ENCODE measurements at places on chromosomes 13 and 19. TPM values are rescaled to one million over a fixed set of nuclear protein-coding genes. Genes with fewer than 3 reads are reported as not detected.

The RUBCNL gene
- total RNA-seq: 0.13 TPM

The ACTL9 gene
- total RNA-seq: not detected

The ZSCAN4 gene
- not detected for total RNA-seq

The SIGLECL1 gene
- total RNA-seq: not detected

The CEACAM7 gene
- 0.39 TPM for total RNA-seq

The WDR62 gene
- 2.7 TPM for total RNA-seq

The PRX gene
- 0.90 TPM for total RNA-seq

The GTF3A gene
- total RNA-seq: 99.8 TPM

The PPFIA3 gene
- total RNA-seq: 4.0 TPM

The INAFM1 gene
- total RNA-seq: 0.51 TPM

The SRRM5 gene
- total RNA-seq: not detected

The KANK3 gene
- total RNA-seq: 52.8 TPM

The ARRDC5 gene
- total RNA-seq: not detected

The YJEFN3 gene
- total RNA-seq: 0.25 TPM

The TMPRSS9 gene
- total RNA-seq: not detected

The RNF225 gene
- not detected for total RNA-seq

The C13orf42 gene
- total RNA-seq: not detected

The HS6ST3 gene
- under 0.01 TPM for total RNA-seq

The TUBB4A gene
- not detected for total RNA-seq
